Thyroid gland (tissue), 4 donors: ENCODE measurements at places on chromosomes 5 and 9. TPM values are rescaled to one million over a fixed set of nuclear protein-coding genes. Genes with fewer than 3 reads are reported as not detected.

Gene CAPSL
- 0.33 TPM for total RNA-seq

Gene BNC2
- total RNA-seq = 3.8 TPM

Gene TLE1
- 91.1 TPM for total RNA-seq

Gene CCDC127
- 4.4 TPM for total RNA-seq

Gene KIAA0825
- total RNA-seq = 32.6 TPM

Gene PCA3
- not detected for total RNA-seq

Gene CYLC2
- total RNA-seq = not detected

Gene ALDOB
- total RNA-seq = not detected

Gene WNT8A
- not detected for total RNA-seq

Gene TMC1
- total RNA-seq = not detected

Gene ENTPD8
- not detected for total RNA-seq

Gene PIGO
- total RNA-seq = 50.5 TPM

Gene NEUROG1
- not detected for total RNA-seq

Gene GGTA1
- 5.5 TPM for total RNA-seq

Gene SREK1IP1
- 8.5 TPM for total RNA-seq

Gene LHFPL2
- 24.5 TPM for total RNA-seq

Gene IL33
- total RNA-seq = 22.2 TPM

Gene SURF1
- total RNA-seq = 64.8 TPM

Gene CCNJL
- 10.1 TPM for total RNA-seq

Gene GPBP1
- total RNA-seq = 89.4 TPM
